ENCODE measurements at places on chromosomes 7 and 10.

GRCh38 chr10:52632591-52632990 lies 140.0 kb downstream of the MBL2 start:
- DNase-seq: no peak

DNA sequence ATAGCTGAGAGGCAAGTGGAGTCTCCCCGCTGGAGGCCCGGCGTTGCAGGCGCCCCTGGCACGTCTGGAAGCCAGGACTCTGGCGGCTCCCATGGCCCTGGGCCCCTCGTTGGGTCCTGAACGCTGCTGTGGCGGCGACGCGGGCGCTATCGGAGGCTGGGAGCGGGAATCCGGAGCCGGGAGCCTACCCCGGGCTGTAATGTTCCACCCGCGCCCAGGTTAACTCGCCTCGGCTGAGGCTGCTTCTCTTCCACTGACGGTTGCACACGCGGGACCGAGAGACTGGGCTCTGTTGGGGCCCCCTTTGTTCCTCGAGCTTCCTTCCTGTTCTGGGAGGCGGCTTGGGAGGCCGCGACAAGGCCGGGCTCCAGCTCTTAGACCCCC lies 1.3 kb upstream of the HOXA5 start:
- no peak for DNase-seq

- DNase-seq: no peak
These were observed 58.3 kb downstream of the REEP3 start for GRCh38 chr10:63579371-63580014.

DNA sequence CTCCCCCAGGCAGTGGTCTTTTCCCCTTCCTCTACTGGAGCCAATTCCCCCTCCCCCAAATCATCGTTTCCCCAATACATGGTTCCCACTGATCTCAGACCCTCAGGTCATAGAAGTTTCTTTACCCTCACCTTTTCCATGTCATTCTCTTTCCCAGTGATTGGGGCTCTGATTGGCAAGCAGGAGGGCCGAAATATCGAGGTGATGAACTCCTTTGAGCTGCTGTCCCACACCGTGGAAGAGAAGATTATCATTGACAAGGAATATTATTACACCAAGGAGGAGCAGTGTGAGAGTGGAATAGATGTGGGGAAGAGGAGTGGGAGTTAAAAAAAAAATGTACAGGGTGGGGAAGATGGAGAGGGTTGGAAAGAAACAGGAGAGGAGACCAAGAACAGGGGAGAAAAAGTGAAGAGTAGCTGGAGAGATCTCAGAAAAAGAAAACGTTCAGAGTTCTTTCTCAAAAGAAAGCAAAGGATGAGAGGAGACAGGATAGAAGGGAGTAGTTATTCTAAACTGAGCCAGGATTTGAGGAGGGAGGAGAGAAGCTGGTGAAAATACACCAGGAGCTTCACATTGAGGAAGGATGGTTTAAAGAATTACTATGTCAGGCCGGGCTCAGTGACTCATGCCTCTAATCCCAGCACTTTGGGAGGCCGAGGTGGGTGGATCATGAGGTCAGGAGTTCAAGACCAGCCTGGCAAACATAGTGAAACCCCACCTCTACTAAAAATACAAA lies 858 bp downstream of the COPS6 start:
- no peak for DNase-seq

GRCh38 chr7:125516194-125516593 lies 586.6 kb upstream of the POT1 start:
- no peak for DNase-seq

- no peak for DNase-seq
These were observed 9.3 kb upstream of the SLC25A13 start for GRCh38 chr7:96331233-96331632.

DNA sequence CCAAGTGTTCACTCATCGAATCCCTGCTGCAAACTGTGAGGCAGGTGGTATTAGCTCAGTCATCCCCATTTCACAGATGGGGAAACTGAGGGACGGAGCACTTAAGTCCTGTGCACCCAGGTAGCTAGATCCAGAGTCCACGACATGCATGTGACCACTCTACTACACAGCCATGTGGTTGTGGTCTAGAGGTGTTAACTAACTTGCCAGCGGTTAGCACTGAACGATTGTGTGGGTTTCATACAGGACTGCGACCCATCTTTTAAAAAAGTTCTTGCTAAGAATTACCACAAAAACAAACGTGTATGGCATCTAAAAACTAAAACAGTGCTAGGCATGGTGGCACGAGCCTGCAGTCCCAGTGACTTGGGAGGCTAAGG lies 16.1 kb upstream of the ABCC2 start:
- no peak for DNase-seq

DNA sequence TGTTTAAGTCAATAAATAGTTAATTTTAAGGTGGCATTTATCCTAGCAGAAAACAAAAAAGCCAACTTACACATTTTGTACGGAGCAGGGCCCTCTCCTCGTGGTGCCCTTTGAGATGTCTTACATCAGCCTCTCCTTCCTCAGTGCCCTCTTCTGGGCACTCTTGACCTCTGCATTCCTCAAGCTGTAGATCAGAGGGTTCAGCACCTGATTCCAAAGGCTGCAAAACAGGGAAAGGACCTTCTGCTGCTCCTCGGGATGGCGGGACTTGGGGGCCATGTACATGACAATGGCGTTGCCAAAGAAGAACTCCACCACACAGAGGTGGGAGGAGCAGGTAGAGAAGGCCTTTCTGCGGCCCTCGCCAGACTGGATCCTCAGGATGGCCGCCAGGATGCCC lies 4.6 kb upstream of the OR2A14 start:
- no peak for DNase-seq

DNA sequence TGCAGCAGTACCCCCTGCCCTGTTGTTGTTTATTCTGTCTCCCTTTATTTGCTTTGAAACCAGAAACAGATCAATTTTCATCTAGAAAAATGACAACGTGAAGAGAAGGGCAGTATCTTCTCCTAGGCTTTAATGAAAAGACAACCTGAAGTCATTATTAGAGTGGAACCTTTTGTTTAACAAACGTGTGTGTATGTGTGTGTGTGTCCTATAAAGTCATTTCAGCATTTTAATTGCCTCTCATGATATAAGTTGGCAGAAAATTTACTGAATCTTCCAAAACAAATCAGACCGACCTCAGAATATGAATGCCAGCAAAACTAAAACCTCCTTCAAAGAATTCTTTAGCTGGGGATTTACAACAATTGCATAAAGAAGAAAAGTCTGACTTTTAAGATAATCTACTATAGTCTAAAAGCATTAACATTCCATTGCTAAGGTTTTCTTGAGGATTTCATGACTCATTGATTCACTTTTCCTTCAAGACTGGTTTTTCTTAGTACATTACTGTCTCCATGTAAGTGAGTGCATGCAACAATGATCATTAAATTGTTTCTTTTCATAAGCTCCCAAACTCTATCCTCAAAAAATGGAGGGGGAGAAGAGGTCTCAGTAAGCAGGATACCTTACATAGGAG lies 3.2 kb downstream of the GLI3 start:
- DNase-seq: no peak

- DNase-seq: peak; percentile 17
These were observed 90.2 kb downstream of the DLG5 start for GRCh38 chr10:77836299-77836820.

DNA sequence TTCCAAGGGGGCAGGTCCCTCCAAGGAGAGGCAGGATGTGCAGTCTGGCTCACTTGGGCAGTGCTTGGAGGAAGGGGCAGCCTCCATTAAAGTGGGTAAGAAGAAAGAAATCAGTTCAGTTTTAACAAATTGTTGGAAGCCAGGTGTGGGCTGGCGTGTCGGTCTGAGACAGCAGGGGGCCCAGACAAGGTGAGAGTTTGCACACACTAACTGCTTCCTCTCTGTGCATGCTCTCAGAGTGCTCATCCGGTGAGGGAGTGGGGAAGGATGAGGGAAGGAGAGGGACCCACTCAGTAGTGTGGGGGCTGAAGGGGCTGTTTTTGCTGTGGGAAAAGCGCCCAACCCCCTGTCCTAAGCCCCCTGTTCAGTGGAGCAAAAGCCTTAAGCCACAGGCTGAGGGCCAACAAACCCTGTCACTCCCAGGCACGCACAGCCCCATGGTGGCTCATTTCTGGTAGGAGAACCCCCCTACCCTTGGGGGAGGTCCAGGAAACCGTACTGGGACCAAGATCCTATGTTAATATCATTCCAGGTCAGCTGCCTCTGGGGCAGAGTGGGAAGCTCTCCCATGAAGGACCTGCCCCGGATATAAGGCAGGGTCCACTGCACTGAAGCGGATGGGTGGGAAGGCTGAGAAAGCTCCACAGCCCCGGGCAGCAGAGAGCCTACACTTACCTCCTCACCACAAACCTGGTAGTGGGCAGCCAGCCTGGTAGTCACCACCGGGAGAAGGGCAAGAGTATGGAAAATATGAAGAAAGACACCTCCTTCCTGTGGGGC lies 5.1 kb upstream of the PCBD1 start:
- DNase-seq: no peak

GRCh38 chr7:98569691-98570337 lies 47.3 kb upstream of the NPTX2 start:
- DNase-seq: no peak

- no peak for DNase-seq
These were observed 190.3 kb upstream of the SHH start for GRCh38 chr7:156002362-156003066.

DNA sequence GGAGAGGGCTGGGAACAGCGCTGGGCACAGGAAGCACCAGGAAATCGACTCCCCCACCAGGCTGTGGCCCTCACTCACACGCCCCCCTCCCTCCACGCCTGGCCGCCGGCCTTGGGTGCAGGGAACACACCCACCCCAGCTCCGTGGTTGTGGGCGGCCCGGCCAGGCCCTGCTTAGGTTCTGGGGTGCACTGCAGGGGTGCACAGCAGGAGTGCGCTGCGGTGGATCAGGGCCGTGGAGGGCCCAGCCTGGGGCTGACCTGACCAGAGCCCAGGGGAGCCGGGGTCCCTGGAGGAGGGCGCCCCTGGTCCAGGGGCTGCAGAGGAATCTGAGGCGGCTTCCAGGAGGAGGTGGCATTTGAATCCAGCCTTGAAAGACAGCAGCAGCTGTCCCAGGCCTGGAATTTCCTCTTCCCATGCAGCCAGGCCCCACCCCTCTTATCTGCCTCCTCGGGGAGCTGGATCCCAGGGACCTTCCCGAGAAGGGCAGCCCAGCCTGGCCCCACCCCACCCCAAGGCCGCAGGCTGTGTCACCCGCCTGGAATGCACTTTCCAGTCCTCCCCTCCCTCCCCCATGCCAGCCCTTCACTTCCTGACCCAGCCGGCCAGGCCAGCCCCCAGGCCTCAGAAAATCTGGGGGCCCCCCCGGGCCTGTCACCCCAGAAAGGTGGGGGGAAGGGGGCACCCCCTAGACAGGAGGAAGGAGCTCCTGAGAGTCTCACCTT lies 18.4 kb upstream of the PDGFA start:
- DNase-seq: no peak

- no peak for DNase-seq
These were observed 64.1 kb downstream of the CAV1 start for GRCh38 chr7:116588641-116589594.

DNA sequence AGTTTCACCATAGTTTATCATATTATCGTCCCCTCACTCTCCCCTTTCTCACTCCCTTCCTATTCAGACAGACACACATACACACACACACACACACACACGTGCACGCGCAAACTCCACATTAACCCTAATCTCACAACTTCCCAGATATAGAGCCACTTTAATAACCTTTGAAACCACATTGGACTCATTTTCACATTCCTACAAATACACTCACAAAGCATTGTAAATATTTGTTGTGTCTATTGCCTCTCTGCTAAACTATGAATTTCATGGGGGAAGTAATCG lies 433.6 kb downstream of the GRM8 start:
- no peak for DNase-seq

DNA sequence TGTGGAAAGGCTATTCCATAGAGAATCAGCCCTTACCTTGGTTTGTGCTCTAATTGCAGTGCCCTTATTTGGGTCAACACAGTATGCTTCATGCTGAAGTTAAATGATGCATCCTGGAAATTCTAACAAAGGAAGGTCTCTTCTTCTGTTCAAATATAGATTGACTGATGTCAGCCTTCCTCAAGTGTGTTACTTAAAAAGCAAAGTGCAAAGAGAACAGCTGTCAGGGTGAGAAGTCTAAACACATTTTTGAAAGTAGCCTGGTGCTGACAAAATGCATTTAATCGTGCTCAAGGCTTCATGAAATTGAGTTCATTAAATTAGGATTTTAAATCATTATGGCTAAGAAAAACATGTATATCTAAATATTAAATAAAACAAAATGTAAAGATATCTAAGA lies 19.5 kb downstream of the AGR2 start:
- no peak for DNase-seq

- no peak for DNase-seq
These were observed 140.0 kb upstream of the PHYHIPL start for GRCh38 chr10:59036311-59037017.

GRCh38 chr7:97174303-97174702 lies 56.8 kb downstream of the SDHAF3 start:
- no peak for DNase-seq

- no peak for DNase-seq
These were observed at the start of gene PON1 for GRCh38 chr7:95324431-95324830. Gene PON1, minus strand, starts transcription at chr7:95324532. Its CDS starts 57 bp downstream, at chr7:95324475.

- DNase-seq: no peak
These were observed 65.2 kb downstream of the FAM185A start for GRCh38 chr7:102814025-102814471.

GRCh38 chr10:45424668-45425404 lies 50.8 kb downstream of the ALOX5 start:
- DNase-seq: no peak

GRCh38 chr7:155166673-155167370 lies 96.7 kb downstream of the HTR5A start:
- DNase-seq: no peak

DNA sequence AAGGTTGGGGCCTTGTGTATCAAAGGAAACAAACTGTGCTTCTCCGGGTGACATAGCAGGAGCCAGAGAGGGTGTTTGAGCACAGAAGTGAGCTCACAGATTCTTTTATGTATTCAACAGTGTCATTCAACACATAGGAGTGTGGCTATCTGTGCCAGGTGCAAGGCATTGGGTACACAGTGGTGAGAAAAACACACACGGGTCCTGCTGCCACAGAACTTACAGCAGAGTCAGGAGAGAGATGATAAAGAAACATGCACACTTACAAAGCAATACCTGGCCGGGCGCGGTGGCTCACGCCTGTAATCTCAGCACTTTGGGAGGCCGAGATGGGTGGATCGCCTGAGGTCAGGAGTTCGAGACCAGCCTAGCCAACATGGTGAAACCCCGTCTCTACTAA lies 16.3 kb upstream of the ECHDC3 start:
- DNase-seq: no peak

- DNase-seq: no peak
These were observed 168.0 kb upstream of the LRRN3 start for GRCh38 chr7:110922906-110923305.

GRCh38 chr7:122887198-122887597 lies 938 bp upstream of the CADPS2 start:
- DNase-seq: no peak

DNA sequence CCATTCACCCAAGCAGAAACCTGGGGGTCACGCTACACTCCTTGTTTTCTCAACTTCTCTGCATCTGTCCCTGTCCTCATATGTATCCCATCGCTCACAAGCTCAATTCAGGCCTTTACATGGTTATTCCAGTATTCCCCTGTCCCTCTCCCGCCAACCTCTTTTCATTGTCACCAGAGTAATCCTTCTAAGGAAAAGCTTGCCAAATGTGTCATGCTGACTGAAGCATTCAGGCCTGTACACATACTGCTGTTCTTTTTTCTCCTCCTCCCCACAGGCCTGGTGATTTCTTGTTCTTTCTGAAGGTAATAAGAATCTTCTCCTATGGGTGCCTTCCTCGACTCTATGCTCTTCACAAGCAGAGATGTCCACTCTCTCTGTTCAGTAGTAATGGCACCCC lies 282.2 kb downstream of the PHTF2 start:
- DNase-seq: no peak

- DNase-seq: no peak
These were observed 363.8 kb upstream of the SHH start for GRCh38 chr7:156176039-156176438.

GRCh38 chr10:117362313-117362712 lies 12.9 kb downstream of the PDZD8 start:
- DNase-seq: no peak

Data from stimulated activated CD8-positive, alpha-beta memory T cell treated with anti-CD3 and anti-CD28 coated beads, Interleukin-7, amount 100 ng/mL, for 1 hour (primary cell).